ENCODE measurements at places on chromosomes 7 and 10. TPM values are rescaled to one million over a fixed set of nuclear protein-coding genes. Genes with fewer than 3 reads are reported as not detected.

GHRHR gene
- not detected for total RNA-seq

CFAP43 gene
- total RNA-seq = 71.6 TPM

TPST1 gene
- 34.6 TPM for total RNA-seq

SRGN gene
- total RNA-seq = 188 TPM

CTAGE6 gene
- total RNA-seq = not detected

TAS2R3 gene
- total RNA-seq = 13.0 TPM

HERPUD2 gene
- 32.2 TPM for total RNA-seq

SH3PXD2A gene
- 47.6 TPM for total RNA-seq

ZEB1 gene
- 29.8 TPM for total RNA-seq

ASZ1 gene
- total RNA-seq = 0.40 TPM

TRIL gene
- 17.0 TPM for total RNA-seq

LIPN gene
- total RNA-seq = 0.34 TPM

CYP17A1 gene
- 3.7 TPM for total RNA-seq

RNF133 gene
- 9.1 TPM for total RNA-seq

PPP1R3C gene
- total RNA-seq = 17.9 TPM
